CD4-positive, alpha-beta memory T cell (primary cell): ENCODE measurements at places on chromosomes 4 and X.
A peak's percentile ranks its signal among the peaks of the same experiment; 100 is the strongest.

DNA sequence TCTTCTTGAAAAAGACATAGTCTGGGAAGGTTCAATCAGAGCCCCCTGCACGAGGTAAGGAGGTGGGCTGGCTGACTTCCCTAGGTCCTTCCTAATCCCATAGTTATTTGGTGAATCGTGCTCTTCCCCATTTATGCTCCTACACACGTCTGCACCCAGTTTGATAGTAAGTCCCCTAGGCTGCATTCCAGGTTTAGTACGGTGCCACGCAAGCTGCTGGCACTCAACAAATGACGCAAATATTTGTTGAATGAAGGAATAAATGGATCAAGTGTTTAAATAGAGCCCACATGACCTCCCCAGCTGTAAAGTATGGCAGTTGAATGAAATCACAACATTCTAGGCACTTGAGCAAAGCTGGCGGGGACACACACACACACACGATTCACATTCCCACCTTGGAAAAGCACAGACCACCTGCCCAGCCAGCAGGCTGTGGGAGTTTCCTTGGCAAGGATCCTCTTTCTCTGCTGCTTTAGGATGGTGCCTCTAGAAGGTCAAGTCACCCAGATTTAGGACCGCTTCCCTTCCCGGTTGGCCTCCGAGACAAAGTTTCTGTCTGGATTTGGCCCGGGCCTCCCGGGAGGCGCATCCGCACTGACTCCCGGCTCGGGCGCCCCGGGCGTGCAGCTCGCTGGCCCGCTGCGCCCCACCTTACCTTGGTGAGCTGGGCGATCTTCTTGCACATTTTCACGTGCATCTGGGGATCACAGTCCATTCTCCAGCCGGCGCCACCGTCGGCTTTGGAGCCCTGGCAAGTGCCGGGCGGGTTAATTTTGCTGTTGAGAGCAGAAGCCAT, 721 bp downstream of the FAM184B start:
- no peak for DNase-seq

- DNase-seq, result no peak
These were observed 182.3 kb downstream of the INPP4B start for GRCh38 chr4:142663828-142664227.

DNA sequence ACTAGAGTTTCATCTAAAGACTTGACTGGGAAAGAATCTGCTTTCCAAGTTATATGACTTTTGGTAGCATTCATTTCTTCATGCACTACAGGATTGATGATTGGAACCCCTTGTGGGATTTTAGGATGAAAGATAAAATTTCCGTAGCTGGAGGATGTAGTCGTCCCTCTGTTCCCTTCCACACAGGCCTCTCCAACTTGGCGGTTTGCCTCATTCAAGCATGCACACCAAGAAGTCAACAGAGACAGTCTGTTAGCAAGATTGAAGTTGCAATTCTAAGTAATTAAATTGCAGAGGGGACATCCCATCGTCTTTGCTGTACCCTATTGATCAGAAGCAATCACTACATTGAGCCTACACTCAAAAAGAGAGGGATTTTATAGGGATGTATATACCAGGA, 777.4 kb upstream of the HS3ST1 start:
- no peak for DNase-seq

- no peak for DNase-seq
These were observed 11.0 kb downstream of the GNRHR start for GRCh38 chr4:67743194-67743593.

- DNase-seq, result peak; percentile 55
These were observed 104.1 kb downstream of the GPAT3 start for GRCh38 chr4:83639849-83640493.

DNA sequence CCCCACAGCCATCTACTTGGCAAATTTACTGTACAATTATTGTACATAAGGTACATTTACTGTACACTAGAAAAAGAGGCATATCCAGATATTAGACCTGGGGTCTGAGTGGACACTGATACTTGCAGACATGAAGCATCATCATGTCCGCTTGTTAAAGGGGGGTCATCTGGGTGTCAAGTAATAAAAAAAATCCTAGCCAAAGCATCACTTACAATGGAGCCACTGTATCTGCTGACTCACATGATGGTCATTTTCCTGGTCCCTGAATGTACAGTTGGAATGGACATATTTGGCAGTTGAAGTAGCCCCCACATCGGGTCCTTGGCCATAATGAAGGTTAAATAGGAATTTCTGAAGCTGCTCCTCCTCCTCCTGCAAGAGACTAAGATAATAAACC, 228.8 kb downstream of the THOC2 start:
- DNase-seq, result no peak

- no peak for DNase-seq
These were observed 177.4 kb downstream of the SH3KBP1 start for GRCh38 chrX:19709812-19710518.

DNA sequence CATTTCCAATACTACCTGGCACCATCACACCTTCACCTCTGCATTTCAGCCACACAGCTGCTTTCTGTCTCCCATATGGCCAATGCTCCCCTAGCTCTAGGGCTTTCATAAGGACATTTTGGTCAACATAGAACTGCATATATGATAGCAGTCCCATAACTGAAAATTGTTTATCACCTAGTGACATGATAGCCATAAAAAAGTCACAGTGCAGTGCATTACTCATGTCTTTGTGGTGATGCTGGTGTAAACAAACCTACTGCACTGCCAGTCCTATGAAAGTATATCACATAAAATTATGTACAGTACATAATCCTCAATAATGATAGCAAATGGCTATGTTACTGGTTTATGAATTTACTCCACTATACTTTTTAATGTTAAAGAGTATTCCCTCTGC, 221.0 kb downstream of the NAF1 start:
- no peak for DNase-seq

DNA sequence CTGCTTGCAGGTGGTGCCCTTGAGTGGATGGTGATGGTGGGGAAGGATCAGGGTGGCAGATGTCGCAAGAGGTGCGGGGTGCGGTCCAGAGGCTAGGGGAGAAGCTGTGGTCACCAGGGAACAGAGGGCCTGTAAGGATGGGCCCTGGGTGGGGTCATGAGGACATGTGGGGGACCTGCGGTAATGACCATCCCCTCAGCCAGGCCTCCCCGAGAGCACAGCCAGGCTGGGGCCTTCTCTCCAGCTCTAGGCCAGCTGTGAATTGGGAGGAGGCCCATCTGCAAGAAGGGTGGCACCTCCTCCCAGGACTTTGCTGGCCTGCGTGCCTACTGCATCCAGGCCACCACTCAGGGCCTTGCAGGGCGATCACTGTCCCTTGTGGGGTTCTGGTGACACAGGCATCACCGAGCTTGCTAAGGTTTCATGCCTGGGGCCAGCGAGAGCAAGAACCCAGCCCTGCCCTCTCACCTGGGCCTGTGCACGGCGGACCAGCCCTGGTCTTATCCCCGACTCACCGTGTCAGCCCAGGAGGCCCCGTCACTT, 34.1 kb upstream of the MXD4 start:
- no peak for DNase-seq

DNA sequence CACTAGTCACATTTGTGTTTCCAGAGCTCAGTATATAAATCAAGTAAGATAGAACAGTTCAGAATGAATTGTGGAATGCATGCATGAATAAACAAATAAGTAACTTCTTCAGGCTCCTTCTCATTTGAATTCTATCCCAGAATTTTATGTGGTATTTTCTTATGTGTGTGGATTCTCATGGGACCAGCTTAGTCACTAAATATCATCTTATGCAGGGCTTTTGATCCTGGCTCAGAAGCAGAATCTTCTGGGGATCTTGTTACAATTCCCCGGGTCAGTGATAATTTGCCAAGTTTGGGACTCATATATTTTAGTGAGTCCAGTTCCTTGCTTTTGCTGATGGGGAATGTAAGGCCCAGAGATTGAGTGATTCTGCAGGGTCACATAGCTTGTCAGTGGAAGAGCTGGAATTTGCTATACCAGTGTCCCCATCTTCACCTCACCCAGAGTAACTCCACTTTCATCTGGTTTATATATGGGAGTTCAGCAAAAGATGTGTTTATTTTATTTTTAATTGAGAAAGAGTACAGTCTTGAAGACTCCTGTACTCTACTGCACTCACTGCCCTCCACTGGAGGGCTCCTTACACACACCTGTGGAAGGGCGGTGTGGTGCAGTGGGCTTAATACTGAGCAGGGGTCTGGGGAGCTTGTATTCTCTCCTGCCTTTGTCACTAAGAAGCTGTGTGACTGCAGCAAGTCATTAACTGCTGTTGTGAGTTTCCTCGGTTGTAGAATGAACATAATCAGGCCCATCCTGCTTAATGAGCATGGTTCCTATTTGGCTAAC, 198.2 kb upstream of the CXorf66 start:
- no peak for DNase-seq

DNA sequence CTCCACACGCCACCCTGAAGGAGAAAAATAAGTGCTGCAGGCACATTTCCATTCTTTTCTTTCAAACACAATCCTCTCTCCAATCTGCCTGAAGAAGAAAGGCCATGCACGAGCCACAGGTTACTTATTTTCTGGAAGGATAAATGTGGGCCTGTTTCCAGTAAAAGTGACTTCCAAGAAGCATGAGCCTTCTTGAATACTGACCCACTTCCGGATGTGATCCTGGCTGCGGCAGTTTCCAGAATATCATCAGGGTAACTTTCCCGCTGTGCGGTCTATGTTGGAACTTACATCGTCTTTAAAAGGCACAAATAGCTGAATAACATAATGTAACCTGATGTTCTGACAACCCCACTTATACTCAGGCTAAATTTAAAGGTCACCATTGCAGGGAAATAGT, 66.3 kb upstream of the TAPT1 start:
- DNase-seq, result no peak
